ENCODE measurements at places on chromosomes 2 and 18. TPM values are rescaled to one million over a fixed set of nuclear protein-coding genes. Genes with fewer than 3 reads are reported as not detected.

The RAB11FIP5 gene
- 81.0 TPM for total RNA-seq

The PJVK gene
- total RNA-seq = 2.5 TPM

The CPSF3 gene
- 39.7 TPM for total RNA-seq

The SEMA4C gene
- 22.4 TPM for total RNA-seq

The DUSP19 gene
- total RNA-seq = 4.3 TPM

The PLGLB1 gene
- total RNA-seq = 0.40 TPM

The WDR12 gene
- total RNA-seq = 22.4 TPM

The CD302 gene
- total RNA-seq = 5.2 TPM

The CD226 gene
- 0.69 TPM for total RNA-seq

The FAM110C gene
- total RNA-seq = 0.07 TPM

The SLC66A3 gene
- 29.8 TPM for total RNA-seq

The GATA6 gene
- total RNA-seq = 40.3 TPM

The TUBA4B gene
- not detected for total RNA-seq

The STAM2 gene
- total RNA-seq = 34.5 TPM

The GTF2A1L gene
- 3.8 TPM for total RNA-seq

The PROM2 gene
- total RNA-seq = 0.20 TPM

The UNC50 gene
- total RNA-seq = 53.6 TPM

The ERICH2 gene
- total RNA-seq = 0.76 TPM

The ANKRD29 gene
- total RNA-seq = 2.0 TPM

The DUSP11 gene
- total RNA-seq = 20.3 TPM

The INPP5D gene
- total RNA-seq = 0.59 TPM

The RAPGEF4 gene
- 5.0 TPM for total RNA-seq

The BCL2 gene
- total RNA-seq = 0.92 TPM

The LOXHD1 gene
- total RNA-seq = not detected

The ARHGAP15 gene
- total RNA-seq = not detected

The DSC3 gene
- 0.46 TPM for total RNA-seq

The DNAH7 gene
- total RNA-seq = 0.46 TPM

Measured in smooth muscle cell of the pulmonary artery (primary cell).